HFFc6 (cell line): ENCODE measurements at places on chromosomes 1 and 21. TPM values are rescaled to one million over a fixed set of nuclear protein-coding genes. Genes with fewer than 3 reads are reported as not detected.

The SPRR1B gene
- not detected in 3 replicates for total RNA-seq

DNA sequence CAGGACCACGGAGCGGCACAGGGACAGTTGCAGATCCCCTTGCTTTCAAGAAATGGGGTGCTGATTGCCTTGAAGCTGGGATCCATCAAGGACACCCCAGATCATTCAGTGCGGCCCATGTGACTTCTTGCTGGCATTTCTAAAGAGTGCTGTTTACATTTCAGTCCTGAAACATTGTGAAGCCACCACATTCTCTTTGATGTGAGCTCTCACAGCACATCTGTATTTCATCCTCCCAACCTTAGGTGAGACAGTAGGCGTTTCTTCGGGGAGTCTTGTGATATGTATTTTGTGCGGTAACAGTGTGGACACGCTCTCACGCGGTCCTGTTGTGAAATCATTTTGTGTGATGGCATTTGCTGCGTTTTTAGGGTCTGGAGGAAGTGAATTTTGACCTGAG, 57.2 kb downstream of the CACHD1 start:
- H3K4me3 ChIP-seq = no peak overlapping the region
- no peak overlapping the region for H3K27ac ChIP-seq
- H3K36me3 ChIP-seq = no peaks in the 10 kb centered on the region
- H3K4me1 ChIP-seq = peaks cover 31% of the 10 kb centered on the region
- H3K27me3 ChIP-seq = no peaks in the 10 kb centered on the region

GRCh38 chr1:53605181-53605580, 133.8 kb downstream of the GLIS1 start:
- peaks cover under 1% of the 10 kb centered on the region; the same call in 1 of the 2 replicates for H3K36me3 ChIP-seq
- H3K4me3 ChIP-seq = no peak overlapping the region
- no peak for DNase-seq
- H3K27me3 ChIP-seq = peaks cover 7% of the 10 kb centered on the region

The HLX gene
- total RNA-seq = 10.3 to 15.2 TPM (median 11.3 TPM) in 3 replicates

- no peak for DNase-seq
- H3K4me3 ChIP-seq = no peak overlapping the region
- no peaks in the 10 kb centered on the region for H3K4me1 ChIP-seq
These were observed 15.1 kb downstream of the MIIP start for GRCh38 chr1:12034381-12034801.

DNA sequence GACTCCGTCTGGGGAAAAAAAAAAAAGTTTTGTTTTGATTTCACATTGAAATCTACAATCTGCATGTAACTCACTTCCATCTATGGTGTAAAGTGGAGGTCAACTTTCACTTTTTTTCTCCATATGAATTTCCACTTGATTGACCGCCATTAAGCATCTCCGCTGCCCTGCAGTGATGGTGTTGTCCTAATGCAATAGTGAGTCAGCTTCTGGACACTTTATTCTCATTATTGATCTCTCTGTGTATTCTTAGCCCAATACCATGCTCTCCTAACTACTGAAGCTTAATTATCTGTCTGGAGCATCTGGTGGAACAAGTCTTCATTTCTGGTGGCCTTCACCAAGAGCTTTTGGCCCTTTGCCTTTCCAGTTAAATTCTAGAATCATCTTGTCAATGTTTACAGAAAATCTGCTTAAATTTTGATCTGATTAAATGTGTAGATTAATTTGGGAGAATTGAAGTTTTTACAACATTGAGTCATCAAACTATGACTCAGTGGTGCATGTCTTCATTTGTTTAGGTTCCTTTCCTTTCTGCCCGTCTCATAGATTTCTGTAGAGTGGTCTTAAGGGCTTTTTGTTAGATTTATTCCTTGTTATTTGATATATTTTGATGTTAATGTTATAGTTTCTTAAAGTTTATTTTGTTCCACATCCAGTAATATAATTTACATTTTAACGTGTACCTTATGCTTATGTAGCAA, 181.5 kb downstream of the PRDM2 start:
- no peaks in the 10 kb centered on the region for H3K4me1 ChIP-seq
- H3K36me3 ChIP-seq = no peaks in the 10 kb centered on the region
- no peak overlapping the region for H3K27ac ChIP-seq
- DNase-seq = no peak
- H3K4me3 ChIP-seq = no peak overlapping the region
- no peaks in the 10 kb centered on the region for H3K27me3 ChIP-seq

DNA sequence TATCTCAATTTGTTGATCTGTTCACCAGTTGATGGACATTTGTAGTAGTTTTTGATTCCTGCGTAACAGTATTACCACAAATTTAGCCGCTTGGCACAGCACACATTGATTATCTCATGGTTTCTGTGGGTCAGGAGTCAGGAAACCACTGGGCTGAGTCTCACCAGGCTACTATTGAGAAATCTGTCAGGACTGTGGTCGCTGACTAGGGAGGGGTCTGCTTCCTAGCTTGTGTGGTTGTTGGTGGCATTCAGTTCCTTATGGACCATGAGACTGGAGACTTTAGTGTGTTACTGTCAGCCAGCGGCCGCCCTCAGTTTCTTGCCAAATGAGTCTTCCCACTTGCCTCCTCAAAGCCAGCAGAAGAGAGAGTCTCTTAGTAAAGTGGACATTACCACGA, 9.8 kb downstream of the PEX14 start:
- peaks cover 2% of the 10 kb centered on the region; the same call in 1 of the 2 replicates for H3K4me1 ChIP-seq
- peaks cover 5% of the 10 kb centered on the region; the same call in 1 of the 2 replicates for H3K36me3 ChIP-seq
- no peak overlapping the region for H3K4me3 ChIP-seq
- H3K27ac ChIP-seq = no peak overlapping the region

- H3K27ac ChIP-seq = peak within 1 kb of the TSS; percentile 82
- no peak for DNase-seq
- peaks cover 52% of the 10 kb centered on the region for H3K4me1 ChIP-seq
- peaks cover 5% of the 10 kb centered on the region for H3K36me3 ChIP-seq
- H3K4me3 ChIP-seq = peak within 1 kb of the TSS; percentile 90
These were observed at the start of gene CCSAP for GRCh38 chr1:229342656-229343569. CCSAP (minus strand) TSS chr1:229343047; CDS start chr1:229342465, 582 bp downstream.

The MIXL1 gene
- 0.45 TPM in 1 of 3 replicates, not detected in the others for total RNA-seq

The RYR2 gene
- total RNA-seq = 0.05 to 0.06 TPM in 2 of 3 replicates, not detected in the other

GRCh38 chr1:145747398-145748247, 28.3 kb downstream of the CD160 start:
- DNase-seq = no peak
- H3K4me3 ChIP-seq = no peak overlapping the region
- H3K36me3 ChIP-seq = peaks cover 56% of the 10 kb centered on the region
- H3K27me3 ChIP-seq = 0 out of 2 replicates have a peak, but pooled peaks cover 4% of the 10 kb centered on the region

- no peak overlapping the region for H3K27ac ChIP-seq
- peaks cover 6% of the 10 kb centered on the region; the same call in 1 of the 2 replicates for H3K4me1 ChIP-seq
- no peak overlapping the region for H3K4me3 ChIP-seq
These were observed 531.9 kb downstream of the PTPRC start for GRCh38 chr1:199170711-199171110.

- peaks cover 38% of the 10 kb centered on the region for H3K4me1 ChIP-seq
- H3K36me3 ChIP-seq = no peaks in the 10 kb centered on the region
- peak overlapping the region; percentile 15; the same call in 1 of the 2 replicates for H3K4me3 ChIP-seq
- peak overlapping the region; percentile 75 for H3K27ac ChIP-seq
These were observed 15.7 kb downstream of the SOX13 start for GRCh38 chr1:204088596-204088995.

GRCh38 chr1:90509225-90510048, 207.7 kb downstream of the BARHL2 start:
- no peaks in the 10 kb centered on the region for H3K4me1 ChIP-seq
- no peaks in the 10 kb centered on the region for H3K36me3 ChIP-seq
- no peak overlapping the region for H3K27ac ChIP-seq
- DNase-seq = no peak
- H3K27me3 ChIP-seq = no peaks in the 10 kb centered on the region

DNA sequence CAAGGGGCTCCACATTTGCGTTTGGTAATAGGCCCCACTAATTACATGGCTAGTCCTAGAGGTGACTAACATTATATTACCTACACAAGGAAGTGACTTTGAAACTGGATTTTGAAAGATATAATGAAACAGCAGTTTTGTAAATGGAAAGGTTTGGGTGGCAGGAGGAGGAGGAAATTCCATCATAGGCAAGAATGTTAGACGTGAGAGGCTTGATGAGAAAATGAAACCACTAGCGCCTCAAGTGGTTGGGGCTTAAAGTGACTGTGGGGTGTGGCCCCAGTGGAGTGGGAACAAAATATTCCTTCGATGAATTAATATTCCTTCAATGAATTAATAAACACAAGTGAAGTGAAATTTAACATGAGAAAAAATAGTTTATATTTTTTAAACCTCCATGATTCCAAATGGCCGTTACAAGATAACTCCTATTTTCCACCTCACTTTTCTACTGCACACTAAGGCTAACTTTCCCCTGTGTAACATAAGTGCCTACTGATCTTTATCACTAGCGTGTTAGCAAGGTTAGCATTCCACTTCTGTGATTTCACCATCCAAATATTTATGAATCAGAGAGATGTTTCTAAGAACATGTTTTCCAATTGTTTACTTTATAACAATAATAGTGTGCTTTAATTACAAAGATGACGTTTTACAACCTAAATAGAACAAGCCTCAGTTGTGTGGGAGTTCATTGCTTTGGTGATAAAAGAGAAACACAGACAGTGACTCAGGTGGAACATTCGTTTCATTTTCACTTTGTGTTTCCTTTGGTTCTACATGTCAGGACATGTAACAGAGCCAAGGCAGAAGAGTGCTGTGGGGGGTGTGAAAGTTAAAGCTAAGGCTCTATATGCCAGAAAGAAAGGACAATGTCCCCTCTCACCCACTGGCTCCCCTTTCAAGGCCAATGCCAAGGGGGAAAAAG, 12.5 kb upstream of the ATF3 start:
- H3K36me3 ChIP-seq = peaks cover 6% of the 10 kb centered on the region; the same call in 1 of the 2 replicates
- peaks cover 46% of the 10 kb centered on the region for H3K4me1 ChIP-seq
- peak overlapping the region; percentile 97 for H3K27ac ChIP-seq

The RNF186 gene
- total RNA-seq = not detected in 3 replicates

The HTR1D gene
- total RNA-seq = 0.21 to 0.52 TPM (median 0.50 TPM) in 3 replicates

DNA sequence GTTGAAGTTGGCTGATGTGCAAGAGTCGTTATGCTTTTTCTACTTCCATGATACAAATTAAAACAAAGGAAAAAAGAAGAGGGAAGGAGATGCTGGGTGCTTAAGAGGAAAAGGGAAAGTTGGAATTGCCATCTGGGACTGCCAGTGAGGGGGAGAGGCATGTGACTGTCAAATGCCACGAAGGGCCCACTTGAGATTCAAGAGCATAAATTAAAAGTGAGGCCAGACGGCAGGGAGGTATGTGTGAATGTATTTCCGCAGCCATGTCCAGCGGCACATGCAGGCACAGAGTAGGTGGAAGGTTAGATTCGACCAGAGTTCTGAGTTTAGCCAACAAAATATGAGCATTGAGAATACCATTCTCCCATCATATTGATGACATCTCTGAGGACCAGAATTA, 32.0 kb downstream of the NFASC start:
- no peak overlapping the region for H3K27ac ChIP-seq
- H3K36me3 ChIP-seq = no peaks in the 10 kb centered on the region
- H3K27me3 ChIP-seq = peaks cover 23% of the 10 kb centered on the region
- no peak for DNase-seq
- H3K4me3 ChIP-seq = no peak overlapping the region
- no peaks in the 10 kb centered on the region for H3K4me1 ChIP-seq

DNA sequence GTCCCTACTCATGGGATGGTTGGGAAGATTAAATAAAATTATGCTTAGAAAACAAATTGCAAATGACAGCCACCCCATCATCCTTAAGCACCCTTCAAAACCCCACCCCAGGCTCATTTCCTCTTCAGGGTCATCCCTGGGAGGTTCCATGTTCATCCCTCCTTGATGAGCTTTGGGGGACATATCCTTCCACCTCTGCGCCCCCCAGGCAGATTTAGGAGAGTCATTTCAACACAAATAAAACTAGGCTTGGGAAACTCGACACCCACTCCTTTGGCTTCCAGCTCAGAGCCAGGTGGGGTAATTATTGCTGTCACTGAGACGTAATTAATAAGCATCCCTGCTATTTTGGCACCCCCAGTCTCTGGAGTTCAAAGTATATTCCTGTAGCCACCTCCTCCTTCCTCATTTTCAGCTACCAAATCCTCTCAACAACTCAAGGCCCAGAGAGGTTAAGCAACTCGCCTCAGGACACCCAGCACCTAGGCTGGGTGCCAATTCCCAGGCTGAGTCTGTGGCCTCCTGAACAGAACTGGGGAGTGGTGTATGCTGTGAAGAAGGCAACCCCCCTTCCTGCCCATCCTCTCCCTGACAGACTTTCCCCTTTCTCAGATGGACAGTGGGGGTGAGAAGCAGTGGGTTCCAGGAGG, 595 bp downstream of the CRYBG2 start:
- H3K4me1 ChIP-seq = peaks cover 40% of the 10 kb centered on the region
- peaks cover 10% of the 10 kb centered on the region for H3K27me3 ChIP-seq
- H3K27ac ChIP-seq = no peak overlapping the region
- H3K4me3 ChIP-seq = no peak overlapping the region

- peaks cover 6% of the 10 kb centered on the region for H3K36me3 ChIP-seq
- H3K4me3 ChIP-seq = peak overlapping the region; percentile 31
- DNase-seq = peak; percentile 87
- peak overlapping the region; percentile 88 for H3K27ac ChIP-seq
- H3K4me1 ChIP-seq = peaks cover 38% of the 10 kb centered on the region
- H3K27me3 ChIP-seq = no peaks in the 10 kb centered on the region
These were observed 9.7 kb downstream of the SERINC2 start for GRCh38 chr1:31422505-31423319.

DNA sequence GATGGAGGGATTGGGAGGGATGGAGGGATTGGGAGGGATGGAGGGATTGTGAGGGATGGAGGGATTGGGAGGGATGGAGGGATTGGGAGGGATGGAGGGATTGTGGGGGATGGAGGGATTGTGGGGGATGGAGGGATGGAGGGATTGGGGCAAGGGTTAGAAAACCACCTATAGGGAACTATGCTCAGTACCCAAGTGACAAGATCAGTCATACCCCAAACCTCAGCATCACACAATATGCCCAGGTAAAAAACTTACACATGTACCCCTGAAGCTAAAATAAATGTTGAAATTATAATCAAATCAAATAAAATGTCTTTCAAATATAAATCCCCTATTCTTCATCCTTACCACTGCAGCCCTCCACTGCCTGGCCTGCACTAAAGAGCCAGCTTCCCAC, 72.8 kb upstream of the HNRNPU start:
- no peak overlapping the region for H3K27ac ChIP-seq
- H3K27me3 ChIP-seq = no peaks in the 10 kb centered on the region; the same call in 1 of the 2 replicates

- H3K4me3 ChIP-seq = peak overlapping the region; percentile 67; the same call in 1 of the 2 replicates
- DNase-seq = no peak
- no peaks in the 10 kb centered on the region for H3K36me3 ChIP-seq
- peaks cover 2% of the 10 kb centered on the region; the same call in 1 of the 2 replicates for H3K27me3 ChIP-seq
- peak overlapping the region; percentile 36; the same call in 1 of the 2 replicates for H3K27ac ChIP-seq
- H3K4me1 ChIP-seq = no peaks in the 10 kb centered on the region
These were observed 55.5 kb upstream of the RASAL2 start for GRCh38 chr1:178038372-178038771.

GRCh38 chr1:17802164-17802563, 47.0 kb downstream of the ACTL8 start:
- no peak overlapping the region for H3K27ac ChIP-seq
- DNase-seq = no peak
- H3K27me3 ChIP-seq = peaks cover 18% of the 10 kb centered on the region

The TTC39A gene
- total RNA-seq = 0.10 to 0.94 TPM (median 0.22 TPM) in 3 replicates

- peaks cover 6% of the 10 kb centered on the region for H3K27me3 ChIP-seq
- no peaks in the 10 kb centered on the region for H3K36me3 ChIP-seq
- no peak overlapping the region for H3K27ac ChIP-seq
- no peak overlapping the region for H3K4me3 ChIP-seq
These were observed 166.1 kb downstream of the LTN1 start for GRCh38 chr21:28826569-28826968.

The CD34 gene
- 0.42 to 0.82 TPM (median 0.59 TPM) in 3 replicates for total RNA-seq

The PRAMEF11 gene
- total RNA-seq = not detected in 3 replicates

The BTBD8 gene
- 0.83 and 1.5 TPM in 2 replicates for total RNA-seq
